ENCODE measurements at places on chromosomes 4 and X. TPM values are rescaled to one million over a fixed set of nuclear protein-coding genes. Genes with fewer than 3 reads are reported as not detected.

Gene SPIN4
- total RNA-seq: 5.4 TPM

Gene FAM184B
- 0.05 TPM for total RNA-seq

Gene GK
- 27.7 TPM for total RNA-seq

Gene TMEM271
- total RNA-seq: not detected

Gene RIBC1
- 0.72 TPM for total RNA-seq

Gene RPA4
- total RNA-seq: 0.38 TPM

Gene MMRN1
- total RNA-seq: not detected

Gene PSMD10
- 47.0 TPM for total RNA-seq

Gene GATA1
- not detected for total RNA-seq

Gene BCORL1
- 9.9 TPM for total RNA-seq

Gene PPEF2
- total RNA-seq: 0.25 TPM

Gene SRPX
- total RNA-seq: not detected

Gene PLAC1
- total RNA-seq: not detected

Gene MAMLD1
- total RNA-seq: 1.8 TPM

Gene ASMT
- not detected for total RNA-seq

Gene CLDN34
- total RNA-seq: not detected

Gene AADAT
- not detected for total RNA-seq

Gene TLR10
- 0.22 TPM for total RNA-seq

Gene STK32B
- total RNA-seq: not detected

Gene PPP2R2C
- not detected for total RNA-seq

Gene CCDC149
- not detected for total RNA-seq

Gene NAP1L3
- total RNA-seq: 1.6 TPM

Gene TMEM144
- 0.09 TPM for total RNA-seq

Gene H2BW2
- not detected for total RNA-seq

Gene PDK3
- 50.8 TPM for total RNA-seq

Gene MEPE
- not detected for total RNA-seq

Gene GSPT2
- 9.7 TPM for total RNA-seq

Gene SPANXN3
- not detected for total RNA-seq

Gene USP17L5
- not detected for total RNA-seq

Gene IL1RAPL1
- total RNA-seq: not detected

Gene RAB9B
- total RNA-seq: 0.45 TPM

Gene ADAMTS3
- not detected for total RNA-seq

Gene CYTL1
- not detected for total RNA-seq
